Fibroblast of skin of right quadriceps (primary cell): ENCODE measurements at places on chromosomes 6 and 20.

DNA sequence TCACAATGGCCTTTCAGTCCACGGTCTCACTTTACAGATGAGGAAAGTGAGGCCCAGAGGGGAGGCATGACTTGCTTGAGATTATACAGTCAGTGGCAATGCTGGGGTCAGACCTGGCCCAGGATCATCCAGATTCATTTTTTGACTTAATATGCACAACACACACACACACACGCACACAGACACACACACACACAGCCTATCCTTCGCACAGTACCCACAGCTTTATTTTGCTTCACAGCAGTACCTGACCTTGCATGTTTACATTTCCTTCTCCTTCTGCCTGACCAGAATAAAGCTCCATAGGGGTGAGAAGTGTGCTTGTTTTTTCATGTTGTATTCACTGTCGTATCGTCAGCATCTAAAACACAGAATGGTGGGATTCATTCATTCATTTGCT, 79.8 kb downstream of the VEGFA start:
- DNase-seq: no peak

DNA sequence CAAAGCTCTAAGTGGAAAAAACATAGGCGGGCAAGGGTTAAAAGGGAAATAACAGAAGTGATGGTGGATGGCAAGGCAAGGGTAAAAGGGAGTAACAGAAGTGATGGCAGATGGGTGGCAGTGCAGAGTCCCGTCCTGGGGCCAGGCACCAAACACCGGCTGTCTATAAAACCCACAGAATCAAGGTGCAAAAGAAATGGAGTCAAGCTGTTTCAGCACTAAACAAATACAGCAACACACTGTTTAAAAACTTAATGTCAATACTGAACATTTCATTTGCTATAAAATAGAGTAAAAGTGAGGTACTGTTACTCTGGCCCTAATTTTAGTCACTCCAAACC, 87.6 kb downstream of the MAN1A1 start:
- no peak for DNase-seq

- DNase-seq: peak; percentile 90
Observed at GRCh38 chr20:39885975-39886649, 802.9 kb downstream of the MAFB start.

DNA sequence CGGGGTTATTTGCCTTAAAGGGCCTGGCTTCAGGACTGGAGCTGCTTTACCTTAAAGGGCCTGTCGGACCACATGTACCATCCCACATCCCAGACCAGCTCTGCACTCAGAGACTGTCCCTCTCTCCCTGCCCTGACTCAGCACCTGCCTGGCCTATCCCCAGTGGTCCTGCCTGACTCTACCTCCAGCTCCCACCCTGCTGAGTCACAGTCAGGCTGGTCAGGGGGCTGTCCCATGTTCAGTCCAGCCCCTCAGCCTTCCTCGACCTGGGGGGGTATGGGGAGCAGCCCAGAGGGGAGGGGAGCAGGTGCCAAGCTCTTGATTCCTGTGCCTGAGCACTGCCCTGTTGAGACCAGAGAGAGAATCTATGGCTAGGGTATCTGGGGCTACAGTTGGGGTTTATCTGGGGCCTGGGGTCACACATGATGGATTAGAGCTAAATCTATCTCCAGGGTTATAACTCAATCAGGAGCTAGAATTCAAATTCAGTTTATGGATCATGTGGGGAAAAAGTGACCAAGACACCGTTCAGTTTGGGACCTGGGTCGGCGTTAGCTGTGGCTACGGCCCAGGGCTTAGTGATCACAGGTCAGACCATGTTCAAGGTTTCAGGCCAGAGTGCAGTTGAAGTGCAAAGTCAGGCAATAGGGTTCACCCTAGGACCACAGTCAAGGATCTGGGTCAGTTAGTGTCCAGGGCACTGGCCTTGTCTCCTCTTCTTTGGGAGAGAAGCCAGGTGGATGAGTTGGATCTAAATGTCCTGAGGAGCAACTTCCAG, 9.4 kb upstream of the TRIB3 start:
- no peak for DNase-seq

GRCh38 chr6:149723771-149724417, 6.0 kb upstream of the LATS1 start:
- peak; percentile 76 for DNase-seq

DNA sequence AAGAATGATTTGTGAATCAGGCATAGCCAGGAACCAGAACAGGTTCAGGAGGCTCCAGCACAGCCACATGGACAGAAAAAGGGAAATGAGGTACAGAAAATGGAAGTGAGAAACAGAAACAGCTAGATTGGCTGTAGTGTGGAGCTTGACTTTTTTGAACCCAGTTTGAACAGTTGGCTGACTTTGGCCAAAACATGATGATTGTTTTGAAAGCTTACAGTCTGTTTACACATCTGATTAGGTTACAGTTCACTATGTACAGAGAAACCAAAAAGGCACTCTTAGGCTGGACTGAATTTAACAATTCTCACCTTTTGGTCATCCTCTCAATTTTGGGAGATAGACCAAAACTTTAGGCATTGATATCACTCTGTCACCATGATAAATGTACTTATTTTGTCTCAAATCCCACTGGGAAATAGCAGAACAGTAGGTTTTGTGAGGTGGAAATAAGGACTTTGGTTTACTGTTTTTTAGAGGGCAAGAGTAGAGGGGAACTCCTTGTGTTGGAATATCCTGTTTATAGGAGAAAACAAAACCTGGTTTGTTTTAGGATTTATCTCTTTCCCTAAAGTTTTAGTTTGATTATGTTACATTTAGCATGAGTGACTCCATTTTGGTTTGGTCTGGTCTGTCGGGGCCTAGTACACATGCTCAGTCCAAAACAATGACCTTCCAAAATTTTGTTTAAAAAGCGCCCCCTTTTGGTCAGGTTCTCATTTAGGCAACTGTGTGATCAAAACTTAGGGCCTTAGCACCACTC, 123.1 kb downstream of the OLIG3 start:
- DNase-seq: no peak

GRCh38 chr6:158085261-158086053, 82.6 kb downstream of the SERAC1 start:
- no peak for DNase-seq

GRCh38 chr20:14600527-14600926, 263.1 kb upstream of the FLRT3 start:
- DNase-seq: no peak

DNA sequence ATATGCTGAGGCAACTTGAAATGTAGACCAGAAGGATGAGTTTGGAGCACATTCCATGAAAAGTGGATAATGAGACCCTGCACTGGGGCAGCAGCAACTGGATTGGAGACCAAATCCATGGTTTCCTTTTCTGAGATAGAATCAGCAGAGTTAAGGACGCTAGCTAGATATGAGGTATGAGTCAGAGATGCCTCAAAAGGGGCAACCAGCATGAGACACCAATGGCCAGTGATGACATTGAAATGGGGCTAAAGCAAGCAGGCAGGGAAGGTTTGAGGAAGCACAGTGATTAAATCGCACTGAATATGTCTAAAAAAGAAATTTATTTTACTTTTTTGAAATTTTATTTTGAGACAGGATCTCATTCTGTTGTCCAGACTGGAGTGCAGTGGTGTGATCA, 802.4 kb downstream of the TFAP2A start:
- DNase-seq: no peak

DNA sequence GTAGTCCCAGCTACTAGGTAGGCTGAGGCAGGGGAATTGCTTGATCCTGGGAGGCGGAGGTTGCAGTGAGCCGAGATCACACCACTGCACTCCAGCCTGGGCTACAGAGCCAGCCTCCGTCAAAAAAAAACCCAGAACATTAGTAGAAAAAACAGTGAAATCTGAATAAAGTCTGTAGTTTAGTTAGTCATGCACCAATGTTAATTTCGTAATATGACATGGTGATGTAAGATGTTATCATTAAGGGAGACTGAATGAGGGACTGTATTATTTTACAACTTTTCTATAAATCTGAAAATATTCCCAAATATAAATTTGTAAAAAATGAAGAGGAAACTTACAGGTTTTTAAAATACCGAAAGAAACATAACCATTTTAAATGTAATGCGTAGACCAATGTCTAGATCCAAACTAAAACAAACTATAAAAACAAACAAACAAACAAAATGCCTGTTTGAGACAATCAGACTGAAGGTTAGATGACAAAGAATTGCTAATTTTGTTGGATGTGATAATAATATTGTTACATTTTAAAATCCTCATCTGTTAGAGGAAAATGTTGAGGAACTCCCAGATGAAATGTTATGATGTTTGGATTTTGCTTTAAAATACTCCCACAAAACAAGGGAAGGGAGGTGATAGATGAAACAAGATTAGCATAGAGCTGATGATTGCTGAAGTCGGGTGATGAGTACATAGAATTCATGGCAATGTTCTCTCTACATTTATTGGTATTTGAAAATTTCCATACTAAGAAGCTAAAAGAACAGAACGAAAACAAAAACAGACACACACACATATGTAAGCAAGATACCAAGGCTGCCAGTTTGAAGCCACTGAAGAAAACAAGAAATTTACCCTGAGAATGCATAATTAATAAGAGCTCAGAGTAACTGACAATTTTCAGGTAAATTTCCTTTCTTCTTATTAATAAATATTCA, 1.8 kb downstream of the GSTA4 start:
- peak; percentile 55 for DNase-seq

DNA sequence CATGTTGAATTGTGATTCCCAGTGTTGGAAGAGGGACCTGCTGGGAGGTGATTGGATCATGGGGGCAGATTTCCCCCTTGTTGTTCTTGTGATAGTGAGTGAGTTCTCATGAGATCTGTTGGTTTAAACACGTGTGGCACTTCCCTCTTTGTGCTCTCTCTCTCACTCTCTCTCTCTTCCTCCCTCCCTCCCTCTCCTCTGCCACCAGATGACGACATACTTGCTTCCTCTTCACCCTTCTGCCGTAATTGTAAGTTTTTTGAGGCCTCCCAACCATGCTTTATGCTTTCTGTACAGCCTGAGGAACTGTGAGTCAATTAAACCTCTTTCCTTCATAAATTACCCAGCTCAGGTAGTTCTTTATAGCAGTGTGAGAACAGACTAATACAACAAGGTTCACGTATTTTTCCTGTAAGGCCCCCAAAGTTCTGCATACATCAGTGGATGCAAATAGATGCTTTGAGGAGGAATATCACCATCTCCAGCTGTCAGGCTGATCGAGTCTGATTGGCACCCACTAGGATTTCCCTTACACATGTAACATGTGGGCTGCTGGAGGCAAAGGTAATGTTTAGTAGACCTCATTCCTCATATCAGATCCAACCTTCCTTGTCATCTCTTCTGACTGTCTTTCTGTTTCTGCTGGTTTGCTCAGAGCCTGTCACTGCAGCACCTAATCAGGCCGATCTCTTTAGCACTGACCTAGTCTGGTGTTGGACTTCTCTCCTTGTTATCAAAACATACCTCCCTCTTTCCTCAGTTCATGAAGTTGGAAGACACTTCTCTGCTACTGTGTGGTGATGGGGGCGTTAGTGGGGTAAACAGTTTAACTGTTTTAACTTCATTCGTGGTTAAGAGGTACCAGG, 54.3 kb upstream of the BACH2 start:
- no peak for DNase-seq
